Activated naive CD8-positive, alpha-beta T cell treated with anti-CD3 and anti-CD28 coated beads for 36 hours (primary cell): ENCODE measurements at places on chromosomes 16 and 17. TPM values are rescaled to one million over a fixed set of nuclear protein-coding genes. Genes with fewer than 3 reads are reported as not detected.

DNA sequence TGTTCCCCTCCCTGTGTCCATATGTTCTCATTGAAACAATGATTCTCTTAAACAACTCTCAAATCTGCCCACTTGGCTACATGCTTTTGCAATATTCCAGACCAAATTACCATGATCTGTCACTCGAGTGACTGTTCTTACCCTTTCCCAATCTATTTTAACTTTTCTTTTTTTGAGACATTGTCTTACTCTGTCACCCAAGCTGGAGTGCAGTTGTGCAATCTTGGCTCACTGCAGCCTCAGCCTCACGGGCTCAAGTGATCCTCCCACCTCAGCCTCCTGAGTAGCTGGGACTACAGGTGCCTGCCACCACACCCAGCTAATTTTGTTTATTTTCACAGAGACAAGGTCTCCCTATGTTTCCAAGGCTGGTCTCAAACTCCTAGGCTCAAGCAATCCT lies 58.8 kb upstream of the CLEC18A start:
- no peak for DNase-seq

DHX8 gene
- total RNA-seq, result 56.7 TPM

- no peak for DNase-seq
These were observed 54.8 kb upstream of the MTMR4 start for GRCh38 chr17:58569196-58569595.

DNA sequence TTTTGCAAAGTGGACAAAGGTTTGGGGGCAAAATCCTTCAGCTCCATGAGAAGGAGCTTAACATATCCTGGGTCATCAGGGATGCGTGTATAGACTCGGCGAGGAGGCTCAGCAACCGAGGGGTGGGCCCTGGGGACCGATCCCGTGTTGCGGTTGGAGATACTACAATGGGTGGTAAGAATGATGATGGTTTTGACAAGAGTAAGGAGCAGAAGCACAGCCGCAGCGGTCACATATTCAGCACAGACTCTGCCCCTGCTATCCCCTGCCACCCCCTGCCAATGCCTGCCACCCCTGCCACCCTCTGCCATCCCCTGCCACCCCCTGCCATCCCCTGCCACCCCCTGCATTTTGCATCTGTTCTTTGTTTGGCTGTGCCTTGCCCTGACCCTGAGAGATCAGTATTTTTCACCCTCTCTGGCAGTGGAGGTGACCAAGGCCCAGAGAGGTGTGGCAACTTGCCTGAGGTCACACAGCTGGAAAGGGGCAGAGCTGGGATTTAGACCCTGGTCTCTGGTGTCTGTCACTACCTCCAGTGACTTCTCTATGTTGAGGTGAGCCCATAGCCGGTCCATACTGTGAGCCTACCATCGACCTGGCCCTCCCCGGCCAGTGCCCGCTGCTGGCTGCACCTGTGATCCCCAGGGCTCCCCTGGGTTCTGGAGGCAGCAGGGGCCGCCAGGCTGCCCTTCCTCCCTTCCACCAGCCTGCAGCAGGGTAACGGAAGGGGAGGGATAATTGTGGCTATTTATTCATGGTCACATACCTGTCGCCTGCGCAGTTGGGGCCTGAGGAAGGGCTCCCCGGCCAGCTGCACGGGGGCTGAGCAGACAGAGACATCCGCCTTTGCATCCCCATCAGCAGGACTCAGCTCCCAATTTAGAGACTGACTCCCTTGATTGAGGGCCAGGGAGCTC lies 74.9 kb upstream of the CBX4 start:
- DNase-seq, result no peak

NHERF2 gene
- 3.7 TPM for total RNA-seq

OR1F1 gene
- total RNA-seq, result not detected

KRT17 gene
- total RNA-seq, result not detected

DNA sequence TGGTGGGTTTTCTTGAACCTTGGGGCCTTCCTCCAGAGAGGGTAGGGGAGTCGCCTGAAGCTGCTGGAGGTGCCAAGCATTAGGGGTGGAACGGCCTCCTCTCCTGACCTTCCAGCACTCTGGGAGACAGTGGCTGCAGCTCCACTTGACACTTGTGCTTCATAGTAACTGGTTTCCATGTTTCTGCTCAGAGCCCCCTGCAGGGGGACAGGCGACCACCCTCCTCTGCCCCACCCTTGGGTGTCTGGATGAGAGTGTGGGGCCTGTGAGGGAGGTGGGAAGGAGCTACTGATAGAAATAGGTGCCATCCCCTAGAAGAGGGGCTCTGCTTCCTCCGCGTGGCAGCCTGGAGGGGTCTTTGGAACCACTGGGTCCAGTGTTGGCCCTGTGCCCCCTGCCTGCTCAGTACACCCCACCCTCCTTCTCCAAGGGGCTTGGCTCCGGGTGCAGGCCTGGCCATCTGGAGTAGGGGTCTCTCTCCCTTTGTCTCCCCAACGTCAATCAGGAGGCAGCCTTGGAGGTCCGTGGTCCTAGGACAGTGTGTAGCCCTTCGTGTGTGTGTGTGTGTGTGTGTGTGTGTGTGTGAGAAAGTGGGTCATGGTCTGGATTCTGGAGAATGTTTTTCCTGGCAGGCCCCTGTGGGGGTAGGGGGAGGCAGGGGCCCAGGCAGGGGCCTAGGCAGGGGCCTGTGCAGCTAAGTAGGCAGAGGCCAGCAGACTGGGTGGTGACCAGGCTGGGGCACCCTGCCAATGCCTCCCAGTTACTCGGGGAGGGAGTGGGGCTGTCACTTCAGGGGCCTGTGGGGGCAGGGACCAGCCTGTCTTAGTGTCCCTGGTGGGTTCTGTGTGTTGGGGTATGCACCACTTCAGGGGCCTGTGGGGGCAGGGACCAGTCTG lies 4.9 kb downstream of the LASP1 start:
- DNase-seq, result no peak

CCDC200 gene
- not detected for total RNA-seq

GRCh38 chr16:69193855-69194254 lies 6.9 kb downstream of the SNTB2 start:
- DNase-seq, result no peak

GRCh38 chr17:47935961-47936360 lies 5.4 kb upstream of the PNPO start:
- no peak for DNase-seq

ODAD4 gene
- 0.84 TPM for total RNA-seq

RNU2-1 gene
- 3,764 TPM for total RNA-seq

DNA sequence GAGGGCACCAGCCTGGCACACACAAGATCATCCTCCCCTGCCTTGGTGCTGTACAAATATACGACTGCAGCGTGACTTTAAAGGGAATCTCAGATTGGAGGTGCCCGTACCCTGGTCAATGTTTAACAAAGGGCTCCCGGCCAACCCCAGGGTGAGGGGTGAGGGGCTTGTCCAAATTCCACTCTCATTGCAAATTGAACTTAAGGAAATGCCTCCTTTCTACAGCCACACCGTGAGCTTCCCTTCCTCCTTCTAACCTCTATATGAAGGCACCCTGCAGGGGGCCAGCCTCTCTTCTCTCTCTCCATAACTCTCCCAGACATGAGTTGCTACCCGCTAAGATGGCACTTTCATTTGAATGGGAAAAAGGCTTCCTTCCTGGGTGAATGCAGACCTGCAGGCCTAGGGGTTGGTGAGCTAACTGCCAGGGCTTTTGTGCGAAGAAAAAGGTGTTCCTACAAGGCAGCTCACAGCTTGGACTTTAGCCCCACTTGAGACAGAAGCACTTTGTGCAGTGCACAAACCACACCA lies 76.6 kb downstream of the IRF8 start:
- no peak for DNase-seq

DNA sequence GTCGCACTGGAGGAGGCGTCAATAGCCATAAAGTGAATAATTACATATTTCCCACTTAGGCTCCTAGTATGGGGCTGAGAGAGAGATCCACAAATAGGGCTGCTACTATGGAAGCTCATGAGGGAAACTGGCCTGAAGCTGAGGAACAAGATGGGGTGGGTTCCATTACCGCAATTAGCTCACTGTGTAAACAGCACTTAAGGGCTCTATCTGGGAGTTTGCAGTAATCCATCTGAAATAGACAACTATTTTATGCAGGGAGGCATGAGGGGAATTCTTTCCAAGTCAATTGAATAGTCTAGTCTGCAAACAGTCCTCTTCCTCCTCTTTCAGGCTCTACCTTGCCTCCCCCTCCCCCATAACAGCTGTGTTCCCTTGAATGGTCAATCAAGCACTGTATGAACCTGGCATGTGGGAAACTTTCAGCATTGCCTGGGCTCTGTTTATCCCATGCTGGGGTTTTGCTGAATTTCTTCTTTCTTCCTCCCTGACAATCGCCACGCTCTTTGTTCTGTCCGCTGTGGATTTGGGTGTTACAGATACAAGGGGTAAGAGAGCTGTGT lies 56.1 kb upstream of the MAF start:
- no peak for DNase-seq

- DNase-seq, result no peak
These were observed 567 bp downstream of the OSBPL7 start for GRCh38 chr17:47821031-47821423.

C17orf50 gene
- total RNA-seq, result not detected

DNA sequence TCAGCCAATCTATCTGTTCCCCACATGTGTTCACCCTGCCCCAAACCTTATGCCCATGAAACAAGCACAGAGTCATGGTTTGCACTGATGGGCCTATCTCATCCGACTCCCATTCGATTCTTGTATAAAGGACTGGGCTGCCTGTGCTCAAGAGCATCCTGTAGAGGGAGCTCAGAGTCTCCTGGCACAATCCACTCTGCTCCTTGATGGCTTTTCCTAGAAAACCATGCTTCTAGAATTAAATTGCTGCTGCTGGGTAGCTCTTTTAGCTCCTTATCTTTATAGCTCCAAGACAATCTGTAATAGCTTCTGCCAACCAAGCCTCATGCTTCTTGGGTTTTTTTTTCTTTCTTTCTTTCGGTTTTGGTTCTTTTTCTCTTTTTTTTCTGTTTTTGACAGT lies 9.7 kb downstream of the ZNF19 start:
- no peak for DNase-seq

PPP1R27 gene
- total RNA-seq, result not detected

DNA sequence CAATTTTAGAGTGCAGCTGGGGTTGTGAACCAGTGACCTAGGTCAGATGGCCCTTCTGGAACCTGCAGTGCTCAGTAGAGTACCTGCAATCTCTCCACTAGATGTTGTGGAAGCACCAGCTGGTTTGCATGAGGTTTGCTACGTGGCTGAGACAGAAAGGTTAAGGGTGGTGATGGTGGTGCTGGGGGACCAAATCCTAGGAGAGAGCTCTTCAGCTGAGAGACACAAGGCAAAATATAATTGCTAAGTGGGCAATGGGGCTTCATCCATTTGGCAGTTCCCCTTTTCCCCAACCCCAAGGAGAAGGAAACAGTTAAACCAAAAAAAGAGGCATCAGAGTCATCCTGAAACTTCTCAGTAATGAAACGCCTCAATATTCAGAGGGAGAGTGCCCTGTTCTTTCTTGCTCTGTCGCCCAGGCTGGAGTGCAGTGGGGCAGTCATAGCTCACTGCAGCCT lies 13.9 kb downstream of the ITPRIPL2 start:
- no peak for DNase-seq

PRAC1 gene
- not detected for total RNA-seq

DNA sequence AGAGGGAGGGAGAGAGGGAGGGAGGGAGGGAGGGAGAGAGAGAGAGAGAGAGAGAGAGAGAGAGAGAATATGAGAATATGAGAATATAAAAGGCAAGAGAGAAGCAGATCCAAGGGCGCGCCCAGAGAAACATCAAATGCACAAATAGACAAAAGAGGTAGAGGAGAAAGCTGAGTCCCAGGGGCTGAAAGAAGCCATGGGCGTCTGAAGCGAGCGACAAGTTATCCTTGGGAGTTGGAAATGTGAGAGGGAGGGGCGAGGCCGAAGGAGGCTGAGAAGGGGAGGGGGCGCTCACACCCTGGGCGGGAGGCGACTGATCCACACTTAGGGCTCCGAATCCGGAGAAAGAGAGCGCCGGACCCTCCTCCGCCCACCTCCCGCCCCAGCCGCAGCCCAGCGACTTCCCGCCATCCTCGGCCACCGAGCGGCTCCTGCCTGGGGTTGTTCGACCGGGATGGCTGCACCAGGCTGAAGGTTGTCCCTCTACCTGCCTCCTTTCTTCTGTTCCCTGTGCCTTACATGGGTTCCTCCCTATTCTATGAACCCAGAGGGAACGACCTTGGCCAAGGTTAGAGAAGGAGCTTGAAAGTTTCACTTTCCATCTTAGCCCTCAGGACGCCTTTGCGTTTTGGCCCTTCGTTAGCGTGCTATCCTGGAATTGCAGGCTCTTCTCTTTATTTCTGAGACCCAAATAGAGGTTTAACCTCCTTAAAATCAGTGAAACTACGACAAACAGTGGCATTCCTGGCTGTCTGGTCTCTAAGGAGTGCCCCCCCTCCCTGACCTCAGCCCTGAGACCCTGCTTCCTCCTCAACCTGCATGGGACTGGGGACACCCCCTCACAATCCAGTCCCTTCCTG lies 21.2 kb upstream of the HOXB9 start:
- DNase-seq, result no peak

DNA sequence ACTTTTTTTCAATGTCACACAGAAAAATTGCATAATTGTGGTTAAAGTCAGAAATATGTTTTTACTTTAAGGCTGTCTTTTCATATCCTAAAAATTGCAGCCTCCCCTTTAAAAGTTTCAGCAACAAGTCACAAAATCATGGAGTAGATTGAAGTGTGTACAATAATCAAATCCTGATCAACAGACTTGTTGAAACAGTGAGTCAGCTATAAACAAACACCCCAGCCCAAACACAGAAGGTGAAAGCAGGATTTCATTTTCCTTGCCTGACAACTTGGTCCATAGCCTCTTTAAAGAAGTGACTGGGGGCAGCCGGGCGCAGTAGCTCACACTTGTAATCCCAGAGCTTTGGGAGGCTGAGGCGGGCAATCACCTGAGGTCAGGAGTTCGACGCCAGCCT lies 59.9 kb downstream of the WNT3 start:
- no peak for DNase-seq

DNA sequence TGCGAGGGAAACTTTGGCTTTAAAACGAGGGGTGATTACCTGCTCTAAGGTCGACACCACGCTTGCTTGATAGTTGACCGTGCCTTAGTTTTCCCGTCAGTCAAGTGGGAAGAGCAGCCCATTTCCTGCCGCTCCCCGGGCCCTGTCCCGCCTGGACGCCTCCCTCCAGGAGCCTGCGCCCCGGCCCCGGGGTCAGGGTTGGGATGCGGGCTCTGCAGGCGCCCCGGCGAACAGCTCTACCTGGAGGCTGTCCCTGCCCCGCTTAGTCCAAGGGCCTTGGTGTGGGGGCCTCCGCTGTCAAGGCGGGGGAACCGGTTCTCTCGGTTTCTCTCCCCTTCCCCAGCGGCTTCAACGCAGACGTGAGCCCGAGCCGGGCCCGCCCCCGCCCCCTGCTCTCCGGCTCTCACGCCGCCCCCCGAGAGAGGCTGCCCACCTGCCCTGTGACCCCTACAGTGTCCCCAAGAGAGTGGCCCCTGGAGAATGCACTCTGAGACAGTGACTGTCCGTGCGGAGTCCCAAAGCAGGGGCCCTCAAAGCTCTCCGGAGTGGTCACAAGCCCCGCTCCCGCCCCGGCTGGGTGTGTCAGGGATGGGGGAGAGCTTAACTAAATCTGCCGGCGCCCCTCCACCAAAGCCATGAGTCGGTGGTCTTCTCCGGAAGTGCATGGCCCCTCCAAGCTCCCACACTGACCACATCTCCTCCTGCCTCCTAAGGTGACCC lies 117.4 kb upstream of the SMURF2 start:
- DNase-seq, result no peak

GRCh38 chr17:67390646-67391361 lies 13.7 kb downstream of the PITPNC1 start:
- peak; percentile 79 for DNase-seq
